ENCODE measurements at places on chromosomes 12 and 14. TPM values are rescaled to one million over a fixed set of nuclear protein-coding genes. Genes with fewer than 3 reads are reported as not detected.

Gene DIO3
- not detected for total RNA-seq

Gene FAM186B
- total RNA-seq, result 0.05 TPM

Gene PLEKHH1
- total RNA-seq, result 5.0 TPM

Gene CATSPERB
- total RNA-seq, result not detected

Gene ARMH4
- 3.1 TPM for total RNA-seq

Gene GDF11
- 7.0 TPM for total RNA-seq

Gene MMP17
- total RNA-seq, result 5.7 TPM

Gene CIDEB
- not detected for total RNA-seq
